ENCODE measurements at places on chromosomes 1 and 21.

DNA sequence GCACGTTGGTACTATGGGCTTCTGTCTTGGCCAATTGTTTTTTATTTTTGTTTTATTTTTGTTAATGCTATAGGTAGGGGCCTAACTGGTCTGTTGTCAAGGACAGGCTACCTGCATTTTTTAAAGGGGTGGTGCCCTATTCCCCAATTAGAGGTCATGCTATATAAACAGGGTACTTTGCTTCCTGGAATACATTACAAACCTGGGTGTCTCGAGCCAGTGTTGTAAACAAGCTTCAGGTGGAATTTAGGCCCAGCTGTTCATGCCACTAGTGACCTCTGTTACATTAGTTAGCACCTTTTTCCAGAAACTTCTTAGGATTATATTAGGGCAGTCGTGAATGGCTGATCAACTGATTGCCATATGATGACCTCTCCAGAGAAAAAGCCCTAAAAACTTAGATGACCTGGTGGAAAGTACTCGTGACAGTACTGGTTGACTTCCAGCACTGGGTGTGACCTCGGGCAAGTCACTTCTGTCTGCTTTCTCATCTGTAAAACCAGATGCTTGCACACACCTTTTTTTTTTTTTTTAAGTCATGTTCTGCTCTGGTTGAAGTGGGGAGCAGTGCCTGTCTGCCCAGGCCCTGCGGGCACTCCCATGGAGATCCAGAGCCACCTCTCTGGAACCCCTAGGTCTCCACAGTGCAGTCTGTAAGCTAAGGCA is 46.5 kb downstream of the ELK4 start:
- no peak for DNase-seq

DNA sequence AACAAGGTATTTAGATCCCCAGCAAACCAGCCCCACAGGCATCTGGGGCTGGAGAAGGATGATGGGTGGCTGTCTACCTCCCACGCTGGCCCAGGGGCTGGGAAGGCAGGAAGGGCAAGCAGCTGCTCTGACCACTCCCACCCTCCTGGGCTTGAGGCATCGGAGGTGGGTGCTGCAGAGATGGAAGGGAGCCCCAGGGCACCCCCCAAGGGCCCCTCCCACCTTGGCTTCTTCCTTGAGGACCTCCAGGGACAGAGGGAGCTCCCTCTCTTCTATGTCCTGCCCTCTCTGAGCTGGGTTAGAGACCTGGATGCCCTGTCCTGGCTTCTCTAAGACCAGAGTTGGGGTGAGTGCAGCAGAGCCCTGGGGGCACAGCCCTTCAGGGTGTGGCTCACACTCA is 3.1 kb downstream of the CD52 start:
- no peak for DNase-seq

DNA sequence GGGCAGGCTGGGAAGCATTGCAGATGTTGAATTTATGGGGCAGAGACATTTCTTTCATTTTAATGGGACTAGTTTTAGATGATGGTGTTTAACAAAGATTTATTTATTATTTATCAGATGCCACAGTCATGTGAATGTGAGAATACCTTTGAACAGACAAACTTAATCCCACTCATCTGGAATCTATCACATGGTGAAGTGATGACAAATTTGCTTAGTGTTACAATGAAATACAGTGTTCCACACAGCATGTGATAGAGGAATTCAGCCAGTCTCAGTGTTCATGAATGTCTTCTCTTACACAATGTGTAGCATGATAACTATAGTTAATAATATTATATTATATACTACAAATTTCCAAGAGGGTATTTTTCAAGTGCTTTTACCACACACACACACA is 1361.7 kb upstream of the B3GALT2 start:
- no peak for DNase-seq

- DNase-seq = no peak
Observed at GRCh38 chr1:55107101-55107500, 67.8 kb downstream of the PCSK9 start.

DNA sequence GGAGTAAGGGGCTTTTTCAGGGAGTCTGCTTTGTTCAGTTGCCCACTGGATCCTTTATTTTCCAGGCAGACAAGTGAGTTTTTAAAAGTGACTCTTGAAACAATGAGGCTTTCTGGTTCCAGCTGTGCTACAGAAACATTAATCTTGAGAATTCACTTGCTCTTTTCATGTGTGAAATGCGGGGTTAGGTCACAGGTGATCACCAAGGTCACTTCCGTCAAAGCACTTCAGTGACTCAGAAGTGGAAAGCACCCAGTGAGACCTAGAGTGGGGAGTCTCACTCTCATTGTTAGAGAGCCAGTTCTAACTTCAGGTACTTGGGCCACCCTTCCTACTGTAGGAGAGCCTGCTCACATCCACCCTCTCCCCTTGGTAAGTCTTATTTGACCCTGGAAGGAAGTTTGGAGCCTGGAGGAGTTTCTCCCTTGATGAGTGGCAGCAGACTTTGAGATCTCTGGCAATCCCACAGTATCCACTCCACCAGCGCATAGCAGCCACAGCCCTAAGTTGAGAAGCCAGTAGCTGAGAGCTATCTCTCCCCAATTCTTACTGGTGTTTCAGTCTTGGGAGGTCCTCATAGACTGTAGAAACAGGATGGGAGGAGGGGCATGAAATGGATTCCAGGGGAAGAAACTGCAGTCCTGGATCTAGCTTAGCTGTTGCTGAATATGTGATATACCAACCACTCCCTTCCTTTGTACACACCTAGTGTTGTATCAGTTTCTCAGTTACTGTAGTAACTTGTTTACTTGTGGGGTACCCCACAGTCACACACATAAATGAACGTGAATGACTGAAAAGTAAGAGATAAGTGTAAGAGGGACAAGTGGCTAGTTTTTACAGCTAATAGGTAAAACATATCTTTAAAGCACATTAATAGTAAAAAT is 3.1 kb downstream of the TACSTD2 start:
- DNase-seq = no peak

DNA sequence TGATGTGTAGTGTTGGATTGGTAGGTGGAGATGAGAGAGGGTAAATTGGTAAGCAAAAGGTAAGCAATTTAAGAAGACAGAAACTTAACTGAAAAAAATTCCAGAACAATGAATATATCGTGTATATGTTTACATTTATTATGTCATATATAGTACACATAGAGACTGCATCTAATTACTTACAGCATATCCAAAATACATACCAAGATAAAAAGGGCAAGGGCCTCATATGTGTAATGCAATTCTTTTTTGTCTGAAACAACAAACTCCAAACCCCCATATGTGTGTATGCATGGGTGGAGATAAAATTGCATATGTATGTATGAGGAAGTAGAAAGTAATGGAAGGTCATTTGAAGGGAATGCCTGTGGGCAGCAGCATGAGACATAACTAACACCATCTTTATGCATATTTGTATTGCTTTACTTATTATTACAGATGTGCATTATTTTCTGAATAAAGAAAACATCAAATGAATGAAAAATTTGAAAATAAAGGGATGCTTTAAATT is 4.3 kb downstream of the KRTAP20-3 start:
- DNase-seq = no peak

GRCh38 chr1:75394386-75395139 is 216.4 kb downstream of the SLC44A5 start:
- DNase-seq = no peak

GRCh38 chr1:82042306-82043060 is 241.7 kb downstream of the ADGRL2 start:
- DNase-seq = no peak

- DNase-seq = no peak
Observed at GRCh38 chr1:207069061-207069460, 16.0 kb downstream of the PFKFB2 start.

GRCh38 chr1:150066838-150067183 is 765 bp upstream of the VPS45 start:
- DNase-seq = peak; percentile 59

- DNase-seq = no peak
Observed at GRCh38 chr1:177053648-177054047, 110.9 kb downstream of the ASTN1 start.
